ENCODE measurements at places on chromosomes 5 and 9.

DNA sequence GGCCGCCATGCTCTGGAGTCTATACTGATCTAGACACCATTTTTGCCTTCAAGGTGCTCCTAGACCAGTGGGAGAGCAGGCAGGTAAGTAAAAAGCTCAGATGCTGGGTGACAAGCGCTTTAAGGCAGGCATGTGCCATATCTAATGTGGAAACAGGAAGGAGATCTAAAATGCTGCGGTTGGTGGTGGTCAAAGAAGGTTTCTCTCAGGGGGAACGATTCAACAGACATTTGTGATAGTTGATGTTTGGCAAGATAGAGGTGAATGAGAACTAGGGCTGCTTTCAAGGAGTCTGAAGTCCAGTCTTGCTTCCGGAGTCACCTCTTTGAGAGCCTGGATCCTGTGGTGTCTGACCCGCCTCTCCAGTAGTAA, 146.2 kb upstream of the KLF4 start:
- ATAC-seq: no peak

- ATAC-seq: no peak
These were observed 9.5 kb upstream of the QSOX2 start for GRCh38 chr9:136255166-136255538.

DNA sequence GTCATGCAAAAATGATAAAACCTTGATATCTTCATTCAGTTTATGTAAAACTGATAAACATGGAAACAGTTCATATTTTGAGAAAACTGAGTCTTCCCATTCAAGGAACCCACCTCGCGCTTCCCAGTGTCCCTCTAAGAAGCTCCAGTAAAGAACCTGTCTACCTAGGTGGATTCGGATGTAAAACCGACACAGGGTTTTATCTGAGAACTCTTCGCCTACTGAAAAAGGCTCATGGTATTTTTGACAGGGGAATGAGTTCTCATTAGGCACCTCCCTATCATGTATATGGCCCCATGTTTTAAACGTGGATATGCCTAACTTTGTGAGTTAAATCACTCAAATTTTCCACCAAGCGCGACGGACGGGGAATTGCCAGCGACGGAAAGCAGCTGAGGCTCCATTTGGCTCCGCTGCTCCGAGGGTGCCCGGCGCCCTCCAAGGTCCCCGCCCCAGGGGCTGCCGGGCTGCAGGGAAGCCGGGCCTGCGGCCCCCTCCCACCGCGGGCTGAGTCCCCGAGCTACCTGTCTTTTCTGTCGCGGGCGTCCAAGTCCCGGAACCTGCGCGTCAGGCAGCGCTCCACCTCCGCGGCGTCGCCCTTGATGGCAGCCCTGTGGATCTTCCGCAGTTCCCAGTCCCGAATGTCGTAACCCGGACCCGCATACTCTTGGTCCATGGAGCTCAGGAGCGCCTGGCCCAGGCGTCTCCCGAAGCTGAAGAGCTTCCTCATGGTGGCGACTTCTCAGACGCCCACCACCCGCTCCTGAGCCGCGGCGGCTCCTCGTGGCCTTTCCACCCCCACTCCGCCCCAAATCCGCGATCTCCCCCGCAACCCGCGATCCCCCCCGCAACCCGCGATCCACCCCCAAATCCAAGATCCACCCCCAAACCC, 594 bp downstream of the ANKRD18A start:
- no peak for ATAC-seq

DNA sequence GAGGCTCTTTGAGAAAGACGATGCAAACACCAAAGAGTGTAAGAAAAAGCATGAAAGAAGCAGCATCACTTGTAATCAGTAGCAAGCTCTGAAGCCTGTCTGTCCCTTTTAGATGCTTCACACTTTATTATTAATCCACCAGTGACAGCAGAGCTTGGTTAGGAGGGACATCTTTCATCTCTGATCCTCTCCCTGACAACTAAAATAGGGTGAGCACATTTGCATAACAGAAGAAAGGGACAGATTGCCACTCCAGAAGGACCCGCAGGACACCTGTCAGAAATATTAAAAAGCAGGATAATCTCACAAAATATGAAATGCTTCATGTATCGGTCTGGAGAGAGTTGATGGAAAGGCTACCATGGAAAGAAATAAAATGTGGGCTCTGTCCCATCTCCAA, 71.4 kb upstream of the MAP1B start:
- ATAC-seq: no peak

- ATAC-seq: no peak
These were observed 1043.8 kb upstream of the NUDT12 start for GRCh38 chr5:104606258-104606829.

GRCh38 chr5:14078716-14079115, 64.4 kb upstream of the TRIO start:
- no peak for ATAC-seq

- ATAC-seq: no peak
These were observed 7.8 kb upstream of the ANP32B start for GRCh38 chr9:97975376-97975775.

GRCh38 chr9:131752231-131752884, 12.5 kb upstream of the RAPGEF1 start:
- ATAC-seq: no peak

DNA sequence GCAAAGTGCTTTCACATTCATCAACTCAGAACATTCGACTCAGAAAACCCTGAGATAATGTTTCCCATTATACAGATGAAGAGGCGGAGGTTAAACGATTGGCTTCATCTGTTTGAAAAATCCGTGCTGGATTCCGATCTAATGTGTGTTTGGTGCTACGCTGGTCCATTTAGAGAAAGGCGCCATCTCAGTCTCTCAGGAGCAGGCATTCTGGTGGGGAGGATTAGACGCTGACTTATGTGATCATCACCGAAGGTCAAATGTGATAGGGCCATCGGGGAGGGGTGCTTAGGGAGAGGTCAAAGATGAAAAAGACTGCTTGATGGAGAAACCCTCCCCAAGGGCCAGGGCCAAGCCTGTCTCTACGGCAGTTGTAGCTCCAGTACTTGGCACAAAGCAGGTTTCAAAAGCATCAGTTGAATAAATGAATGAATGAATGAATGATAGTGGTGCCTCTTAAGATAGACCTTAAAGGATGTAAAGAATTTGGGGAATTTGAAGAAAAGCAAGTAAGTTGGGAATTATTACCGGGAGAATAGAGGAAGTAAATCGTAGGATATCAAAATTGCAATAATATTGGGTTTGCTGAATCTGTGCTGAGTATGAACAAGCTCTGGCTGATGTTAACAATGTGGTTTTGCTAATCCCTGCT, 160.6 kb upstream of the SHB start:
- ATAC-seq: no peak

- ATAC-seq: no peak
These were observed 112.3 kb downstream of the PCSK1 start for GRCh38 chr5:96320797-96321196.

- ATAC-seq: no peak
These were observed 1.6 kb upstream of the TNIP1 start for GRCh38 chr5:151082282-151082902.

DNA sequence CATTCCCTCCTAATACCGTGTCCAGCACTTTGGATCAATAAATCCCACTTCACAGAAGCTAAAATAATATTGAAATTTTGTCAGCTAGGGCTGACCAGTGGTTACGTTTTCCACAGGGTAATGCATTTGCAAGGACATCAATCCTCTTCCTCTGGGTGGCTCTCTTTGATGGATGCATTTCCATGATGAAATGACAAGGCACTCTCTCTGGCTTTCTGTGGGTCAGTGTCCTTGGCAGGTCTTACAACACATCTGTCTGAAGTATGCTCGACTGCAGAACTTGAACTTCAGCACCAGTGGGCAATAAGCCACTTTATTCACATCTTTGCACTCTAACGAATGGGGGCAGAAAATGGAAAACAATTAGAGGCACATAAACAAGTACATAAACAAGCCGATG, 330.1 kb downstream of the ADAMTS6 start:
- no peak for ATAC-seq
